ENCODE measurements at places on chromosomes 12 and 14.

GRCh38 chr14:33810308-33810707 is 140.6 kb downstream of the EGLN3 start:
- no peak for DNase-seq

GRCh38 chr12:96033549-96034389 is 1.6 kb downstream of the LTA4H start:
- no peak for DNase-seq

DNA sequence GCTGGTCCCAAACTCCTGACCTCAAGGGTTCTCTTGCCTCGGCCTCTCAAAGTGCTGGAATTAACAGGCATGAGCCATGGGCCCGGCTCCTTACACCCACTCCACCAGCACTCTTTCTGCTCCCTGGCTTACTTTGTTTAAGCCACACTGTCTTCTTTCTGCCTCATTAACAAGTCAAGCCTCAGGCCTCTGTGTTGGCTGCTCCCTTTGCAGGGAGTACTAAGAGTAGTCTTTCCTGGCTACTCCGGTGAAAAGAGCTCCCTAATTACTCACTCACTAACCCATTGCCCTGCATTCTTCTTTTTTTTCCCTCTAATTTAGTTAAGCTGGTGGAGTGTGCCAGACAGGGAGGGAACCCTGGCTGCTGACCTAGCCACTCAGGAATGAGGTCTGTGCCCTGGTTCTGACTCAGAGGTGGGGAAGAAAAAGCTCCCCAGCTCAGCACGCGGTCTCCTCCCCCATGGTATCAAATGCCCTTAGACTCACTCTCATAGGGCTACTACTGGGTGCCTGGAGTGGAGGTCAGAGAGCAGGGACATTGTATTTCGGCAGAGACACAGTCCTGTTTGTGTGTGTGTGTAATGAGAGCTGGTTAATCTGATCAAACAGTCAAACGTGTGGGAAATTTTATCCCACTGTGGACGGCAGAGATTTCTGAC is 19.8 kb downstream of the GALNT6 start:
- DNase-seq = peak; percentile 89

GRCh38 chr14:70856851-70857495 is 47.7 kb upstream of the MAP3K9 start:
- no peak for DNase-seq

DNA sequence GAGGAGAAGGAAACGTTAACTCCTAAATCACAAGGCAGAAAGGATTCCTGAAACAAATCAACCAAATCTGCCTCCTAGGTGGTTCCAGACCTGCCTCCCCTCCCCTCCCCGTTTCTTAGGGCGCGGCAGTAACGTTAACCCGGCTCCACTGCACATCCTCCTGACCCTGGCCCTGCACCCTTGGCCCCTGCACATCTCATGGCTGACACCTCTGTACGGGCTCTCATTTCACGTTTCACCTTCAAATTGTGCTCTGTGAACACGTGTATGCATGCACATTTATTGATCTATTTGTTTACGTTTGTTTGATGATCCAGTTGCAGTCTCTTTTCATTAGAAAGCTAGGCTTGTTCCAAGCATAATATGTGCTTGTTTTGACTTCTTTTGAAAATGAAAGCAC is 358.1 kb downstream of the ADGRD1 start:
- no peak for DNase-seq

DNA sequence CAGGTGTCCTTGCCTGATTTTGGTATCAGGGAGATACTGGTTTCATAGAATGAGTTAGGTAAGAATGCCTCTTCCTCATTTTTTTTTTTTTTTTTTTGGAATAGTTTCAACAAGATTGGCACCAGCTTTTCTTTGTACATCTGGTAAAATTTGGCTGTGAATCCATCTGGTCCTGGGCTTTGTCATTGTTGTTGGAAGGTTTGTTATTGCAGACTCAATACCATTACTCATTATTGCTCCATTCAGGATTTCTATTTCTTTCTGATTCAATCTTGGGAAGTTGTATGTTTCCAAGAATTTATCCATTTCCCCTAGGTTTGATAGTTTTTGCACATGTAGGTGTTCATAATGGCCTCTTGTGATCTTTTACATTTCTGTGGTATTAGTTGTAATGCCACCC is 126.0 kb upstream of the KITLG start:
- DNase-seq = no peak

GRCh38 chr12:48615681-48616080 is 45.8 kb upstream of the LALBA start:
- DNase-seq = no peak

DNA sequence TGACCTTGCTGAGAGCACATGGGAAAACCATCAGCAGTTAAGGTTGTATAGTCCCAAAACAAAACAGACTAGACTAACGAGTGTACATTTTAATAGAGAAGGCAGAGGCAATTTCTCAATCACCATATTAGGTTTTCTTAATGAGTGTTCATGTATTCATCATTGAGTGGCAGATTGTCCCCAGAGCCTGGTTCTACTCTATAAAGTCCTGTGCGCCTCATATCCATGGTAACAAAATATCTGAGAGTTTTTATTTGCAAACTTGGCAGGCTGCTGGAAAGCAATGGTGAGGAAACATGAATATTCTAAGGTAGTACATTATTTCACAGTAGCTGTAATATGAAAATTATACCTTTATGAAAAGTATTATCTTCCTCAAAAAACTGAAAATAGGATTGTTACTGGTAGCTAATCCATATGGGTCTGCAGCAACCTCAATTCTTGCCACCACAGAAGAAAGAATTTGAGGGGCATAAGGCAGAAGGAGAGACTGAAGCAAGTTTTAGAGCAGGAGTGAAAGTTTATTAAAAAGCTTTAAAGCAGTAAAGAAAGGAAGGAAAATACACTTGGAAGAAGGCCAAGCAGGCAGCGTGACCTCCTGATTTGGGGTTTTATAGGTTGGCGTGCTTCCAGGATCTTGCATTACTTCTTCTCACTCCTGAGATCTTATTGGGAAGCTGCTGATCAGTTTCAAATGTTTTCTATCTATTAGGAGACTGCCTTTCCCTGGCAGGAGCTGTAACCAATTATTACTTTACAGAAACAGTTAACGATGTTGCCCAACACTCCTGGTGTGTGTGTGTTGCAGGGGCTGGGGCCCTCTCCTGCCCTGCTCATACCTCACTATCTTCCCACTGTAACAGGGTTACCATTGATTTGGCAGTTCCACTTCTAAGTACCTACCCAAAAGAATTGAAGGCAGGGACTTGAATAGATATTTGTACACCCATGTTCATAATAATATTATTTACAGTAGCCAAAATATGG is 154.0 kb upstream of the NUDT4 start:
- DNase-seq = no peak

DNA sequence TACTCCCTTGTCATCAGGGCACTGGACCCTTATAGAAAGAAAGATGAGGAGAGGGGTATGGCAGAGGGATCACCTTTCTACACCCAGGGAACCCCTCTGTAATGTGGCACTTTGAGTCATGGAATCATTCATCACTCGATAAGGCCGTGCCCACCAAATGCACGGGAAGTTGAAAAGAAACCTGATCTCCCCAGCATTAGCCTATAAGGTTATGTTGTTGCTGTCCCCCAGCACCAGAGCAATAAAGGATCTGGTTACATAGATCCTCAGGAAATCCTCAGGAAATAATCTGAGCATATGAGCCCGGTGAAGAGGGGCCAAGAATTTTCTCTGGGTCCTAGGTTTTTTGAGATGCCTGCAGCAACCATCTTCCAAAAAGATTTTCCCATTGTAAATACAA is 148.8 kb upstream of the CRY1 start:
- DNase-seq = peak; percentile 41

DNA sequence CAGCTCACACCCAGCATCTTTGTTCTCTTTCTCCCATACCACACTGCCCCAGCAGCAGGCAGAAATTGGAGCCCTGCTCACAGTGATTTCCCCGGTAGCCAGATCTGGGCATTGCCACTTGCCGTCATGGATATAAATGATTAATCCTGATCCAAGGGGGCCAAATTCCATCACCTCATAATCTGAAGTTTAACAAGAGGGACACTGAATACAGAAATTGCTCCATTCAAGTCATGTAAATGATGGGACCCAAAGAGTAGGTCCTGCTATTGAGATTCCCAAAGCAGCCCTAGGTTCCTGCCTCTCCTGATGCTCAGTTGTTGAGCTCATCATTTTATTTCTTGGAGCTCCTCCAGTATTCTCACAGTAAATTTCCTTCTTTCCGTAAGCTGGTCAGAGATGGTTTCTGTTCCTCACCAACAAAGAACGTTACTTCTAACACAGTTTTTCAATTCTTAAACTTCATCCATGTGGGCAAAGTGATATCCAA is 11.7 kb downstream of the ITPR2 start:
- DNase-seq = no peak

DNA sequence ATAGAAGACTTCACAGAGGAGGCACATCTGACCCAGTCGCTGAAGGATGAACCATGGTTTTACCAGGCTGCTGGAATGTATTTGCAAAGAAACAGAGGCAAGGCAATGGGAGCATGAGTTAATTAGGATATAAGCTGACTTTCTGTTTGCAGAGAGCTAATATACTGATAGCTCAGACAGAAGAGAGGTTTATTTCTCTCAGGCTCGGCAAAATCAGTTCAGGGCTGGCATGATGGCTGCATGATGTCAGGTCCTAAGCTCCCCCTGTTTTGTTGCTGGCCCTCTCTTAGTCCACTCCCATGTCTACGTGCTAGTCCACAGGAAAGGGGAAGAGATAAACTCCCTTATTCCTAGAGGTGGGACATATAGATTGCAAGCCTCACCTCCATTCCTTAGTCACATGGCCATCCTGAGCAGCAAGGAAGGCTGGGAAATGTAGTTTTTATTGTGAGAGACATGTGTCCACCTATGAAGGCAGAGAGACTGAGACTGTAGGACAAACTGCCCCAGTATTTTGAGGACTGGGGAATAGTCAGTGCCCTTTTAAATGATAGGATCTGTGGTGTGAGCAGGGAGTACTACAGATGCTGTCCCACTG is 224.5 kb downstream of the VRK1 start:
- no peak for DNase-seq

GRCh38 chr12:24814379-24815113 is 134.4 kb downstream of the BCAT1 start:
- no peak for DNase-seq

- DNase-seq = no peak
Measured at GRCh38 chr14:61675291-61675690, 20.0 kb upstream of the HIF1A start.

GRCh38 chr14:21136024-21136423 is 19.8 kb downstream of the OR5AU1 start:
- DNase-seq = peak; percentile 1

DNA sequence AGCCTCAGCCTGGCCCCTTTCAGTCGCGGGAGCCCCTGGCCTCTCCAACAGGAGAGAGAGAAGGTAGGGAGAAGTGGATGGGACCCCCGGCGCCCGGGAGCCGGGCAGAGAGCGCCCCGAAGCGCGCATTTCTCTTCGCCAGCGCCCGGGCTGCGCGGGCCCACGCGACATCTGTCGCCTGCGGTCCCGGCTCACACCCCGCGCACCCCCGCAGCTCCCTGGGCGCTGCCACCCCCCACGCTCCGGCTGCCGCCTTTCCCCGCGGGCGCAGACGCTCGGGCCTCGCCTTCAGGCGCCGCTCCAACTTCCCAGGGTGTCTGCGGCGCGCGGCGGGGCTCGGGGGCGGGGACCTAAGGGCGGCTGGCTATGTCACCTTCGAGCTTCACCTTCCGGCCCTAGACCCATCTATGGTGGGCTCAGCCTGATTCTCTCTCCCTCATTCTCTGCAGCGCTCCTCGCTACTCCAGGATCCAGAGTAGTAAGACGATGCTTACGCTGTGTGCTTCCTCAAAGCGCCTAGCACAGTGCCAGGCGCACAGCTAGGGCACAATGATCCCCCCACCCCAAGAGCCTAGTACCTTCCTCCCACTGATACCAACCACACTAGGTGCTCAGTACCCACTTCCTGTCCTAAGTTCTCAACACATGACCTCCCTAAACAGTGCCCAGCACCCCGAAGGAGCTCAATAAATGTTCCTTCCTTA is 1.6 kb downstream of the HRK start:
- no peak for DNase-seq

- DNase-seq = peak; percentile 1
Measured at GRCh38 chr12:68180792-68181744, 21.5 kb upstream of the IFNG start.

DNA sequence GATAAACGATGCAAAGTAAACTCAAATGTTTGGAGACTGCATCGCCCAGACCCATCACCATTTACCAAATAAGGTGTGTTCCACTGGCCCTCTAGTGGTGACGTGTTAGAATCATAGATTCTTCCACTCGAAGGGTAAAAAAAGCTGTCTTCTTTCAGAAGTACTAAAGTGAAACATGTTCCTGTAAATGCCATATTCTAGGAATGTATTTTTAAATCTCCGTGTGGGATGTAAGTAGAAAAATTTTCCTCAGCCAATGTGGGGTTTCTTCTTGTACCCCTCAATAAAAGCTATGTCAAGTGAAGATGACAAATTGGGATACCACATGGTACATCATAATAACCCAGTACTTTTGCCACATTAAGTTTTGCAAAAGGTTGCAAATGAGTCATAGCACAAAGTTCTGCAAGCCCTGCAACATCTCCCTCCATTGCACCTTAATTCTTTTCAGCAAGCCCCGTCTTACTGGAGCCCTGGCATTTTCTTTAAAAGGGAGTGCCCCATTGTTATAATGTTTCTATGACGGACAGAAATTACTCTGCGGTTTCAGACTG is 100.8 kb downstream of the CCER1 start:
- peak; percentile 40 for DNase-seq

GRCh38 chr12:14936224-14936861 is 2.0 kb downstream of the ERP27 start:
- DNase-seq = no peak

DNA sequence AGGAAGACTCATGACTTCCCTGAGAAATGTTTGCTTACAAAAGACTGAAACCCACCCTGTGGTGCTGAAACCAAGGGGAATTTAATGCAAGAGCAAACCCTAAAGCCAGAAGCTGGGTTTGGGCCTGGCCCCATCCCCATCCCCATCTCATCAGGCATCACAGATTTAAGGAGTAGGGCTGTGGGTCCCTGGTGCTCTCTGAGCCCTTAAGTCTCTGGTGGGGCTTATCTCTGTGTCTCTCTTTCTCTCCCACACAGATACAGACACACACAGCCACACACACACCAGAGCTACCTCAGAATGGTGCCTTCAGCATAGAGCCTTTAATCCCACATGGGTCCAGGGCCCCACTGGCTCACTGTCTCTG is 237.1 kb downstream of the SLC41A2 start:
- DNase-seq = no peak

DNA sequence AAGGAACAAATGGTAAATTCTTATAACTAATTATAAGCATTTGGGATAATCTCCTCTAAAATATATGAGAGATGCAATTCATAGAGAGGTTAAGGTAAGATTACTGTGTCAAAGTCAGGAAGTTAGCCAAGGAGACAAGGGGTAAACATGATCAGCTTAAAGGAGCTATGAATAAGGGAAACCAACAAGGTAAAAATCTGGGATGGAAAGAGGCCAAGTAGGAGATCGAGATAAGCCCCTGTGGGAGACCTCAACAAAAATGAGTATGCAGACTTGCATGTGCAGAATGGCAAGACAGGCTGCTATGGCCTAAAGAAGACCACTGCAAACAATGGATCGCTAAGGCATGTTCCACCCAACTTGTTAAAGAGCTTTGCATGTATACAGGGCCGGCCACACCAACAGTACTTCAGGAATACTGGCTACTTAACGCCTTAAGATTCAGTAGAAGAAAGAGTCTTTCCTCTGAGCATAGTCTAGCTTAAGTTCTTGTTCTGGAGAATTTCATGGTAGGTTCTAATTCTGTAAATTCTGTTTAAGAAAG is 738.6 kb downstream of the GALC start:
- DNase-seq = no peak

Data from left kidney (tissue), 8 donors.